NB4 (cell line): ENCODE measurements at places on chromosomes 7 and 10.
A peak's percentile ranks its signal among the peaks of the same experiment; 100 is the strongest.

GRCh38 chr10:30454744-30455510, 20.9 kb downstream of the MAP3K8 start:
- DNase-seq = no peak

DNA sequence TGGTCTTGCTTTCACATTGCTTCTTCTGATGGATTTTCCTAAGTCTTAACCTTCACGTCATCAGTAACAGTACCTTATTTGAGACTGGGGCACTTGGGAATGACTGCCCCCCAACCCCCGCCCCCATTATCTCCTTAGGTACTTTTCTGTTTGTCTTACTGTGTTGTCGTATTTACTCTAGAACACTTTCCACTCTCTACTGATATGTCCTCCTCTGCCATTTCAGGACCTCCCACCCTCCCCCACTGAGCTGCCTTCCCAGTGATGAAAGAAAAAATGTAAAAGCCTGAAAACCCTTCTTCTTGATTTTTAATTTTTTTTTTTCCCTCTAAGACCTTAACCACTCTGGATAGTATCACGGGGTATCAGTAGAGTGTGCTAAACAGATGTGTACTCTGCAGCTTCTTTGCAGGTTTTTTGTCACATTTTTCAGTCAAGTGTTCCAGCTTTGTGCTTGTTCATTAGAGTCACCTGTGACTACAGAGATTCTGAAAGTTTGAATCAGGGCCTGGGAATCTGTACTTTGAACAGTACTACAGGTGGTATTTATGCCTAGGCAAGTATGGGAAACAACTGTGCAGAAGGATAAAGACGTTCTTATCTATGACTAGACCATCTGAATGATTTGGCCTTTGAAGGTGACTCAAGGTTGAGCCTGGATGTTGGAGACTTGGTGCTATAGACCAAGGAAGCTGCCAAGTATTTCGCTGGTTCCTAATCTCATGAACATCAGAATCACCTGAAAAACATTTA, 8.3 kb downstream of the CALU start:
- no peak for DNase-seq

DNA sequence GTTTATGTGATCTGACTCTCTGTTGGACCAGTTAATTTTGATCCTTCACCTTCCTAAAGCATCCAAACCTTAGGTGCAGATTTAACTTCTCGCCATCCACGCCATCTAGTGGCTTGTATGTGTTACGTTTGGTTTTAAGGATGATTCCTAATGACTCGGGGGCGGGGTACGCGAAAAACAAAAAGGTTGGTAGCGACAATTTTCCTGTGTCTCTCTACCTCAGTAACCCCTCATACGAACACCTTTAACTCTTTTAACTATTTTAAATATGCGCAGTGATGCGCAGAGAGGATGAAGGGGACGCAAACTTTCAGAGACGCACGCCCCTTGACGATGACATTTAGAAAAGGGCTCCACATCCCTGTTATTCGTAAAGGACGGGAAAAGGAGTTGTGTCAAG, 714 bp upstream of the KCND2 start:
- DNase-seq = peak; percentile 68

GRCh38 chr10:73211106-73211811, 35.8 kb downstream of the DNAJC9 start:
- no peak for DNase-seq

DNA sequence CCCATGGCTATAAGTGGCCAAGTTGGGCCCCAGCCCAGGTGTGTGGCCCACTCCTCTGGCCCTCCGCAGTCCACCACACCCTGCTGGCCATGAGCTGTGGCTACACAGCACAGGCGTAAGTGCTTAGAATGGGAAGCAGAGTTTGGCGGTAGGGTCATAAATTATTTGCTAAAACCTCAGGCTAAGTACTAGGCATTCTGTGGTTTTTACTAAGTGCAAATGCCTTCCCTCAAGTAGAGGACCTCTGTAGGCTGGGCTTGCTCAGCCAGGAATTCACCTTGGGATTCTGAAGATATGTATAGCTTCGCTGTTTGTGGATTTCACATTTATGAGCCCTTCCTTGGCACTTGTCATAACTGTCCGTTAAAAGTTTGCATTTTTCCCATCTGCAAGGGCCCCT, 44.8 kb upstream of the LOXL4 start:
- peak; percentile 27 for DNase-seq

DNA sequence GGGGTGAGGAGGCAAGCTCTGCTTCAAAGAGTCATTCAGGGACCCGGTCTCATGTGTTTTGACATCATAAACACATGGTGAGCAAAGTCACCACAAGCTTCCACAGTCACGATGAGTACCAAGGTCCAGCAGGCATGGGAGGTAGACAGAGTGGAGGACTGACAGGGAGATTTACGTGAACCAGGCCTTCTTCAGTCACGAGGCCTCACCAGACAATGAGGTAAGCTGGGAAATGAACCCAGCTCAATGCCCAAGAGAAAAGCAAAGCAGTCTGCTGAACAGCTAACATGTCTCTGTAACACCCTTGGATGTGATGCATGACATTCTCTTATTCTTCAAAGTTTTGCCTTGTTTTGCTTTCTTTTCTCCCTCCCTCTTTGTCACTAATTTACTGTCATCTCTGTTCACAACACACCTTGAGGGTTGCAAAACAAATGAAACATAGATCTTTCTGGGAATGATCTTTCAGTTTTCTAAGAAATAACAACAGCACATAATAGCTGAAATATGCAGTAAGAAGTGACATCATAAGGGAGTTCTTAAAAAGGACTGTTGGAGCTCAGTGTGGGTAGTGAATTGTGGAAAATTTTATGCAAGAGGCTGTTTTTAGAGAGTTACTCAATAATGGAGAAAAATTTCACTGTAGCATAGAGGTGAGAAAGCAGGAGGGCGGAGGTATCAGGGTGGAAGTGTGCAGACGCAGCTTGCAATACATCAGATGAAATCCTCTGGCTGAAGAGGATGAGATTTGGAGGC, 9.0 kb downstream of the PPP1R17 start:
- no peak for DNase-seq

- DNase-seq = no peak
Measured at GRCh38 chr10:60390224-60390626, 550 bp upstream of the ANK3 start.

DNA sequence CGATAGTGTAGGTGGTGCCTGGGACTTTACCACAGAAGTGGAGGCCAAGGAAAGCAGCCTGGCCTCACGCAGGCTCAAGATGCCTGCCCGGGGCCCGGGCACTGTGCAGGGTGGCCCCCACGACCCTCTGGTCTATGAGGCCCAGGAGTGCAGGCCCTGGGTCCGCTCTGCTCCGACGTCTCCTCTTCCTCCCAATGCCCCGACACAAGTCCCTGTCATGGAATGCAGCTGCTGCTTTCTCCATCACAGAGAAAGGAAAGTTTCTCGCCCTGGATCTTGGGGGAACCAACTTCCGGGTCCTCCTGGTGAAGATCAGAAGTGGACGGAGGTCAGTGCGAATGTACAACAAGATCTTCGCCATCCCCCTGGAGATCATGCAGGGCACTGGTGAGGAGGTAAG, 28.3 kb upstream of the HK1 start:
- no peak for DNase-seq

- DNase-seq = no peak
Measured at GRCh38 chr10:33542752-33543505, 208.5 kb upstream of the NRP1 start.
